Central memory CD4-positive, alpha-beta T cell (primary cell): ENCODE measurements at places on chromosomes 13 and 19.

- DNase-seq, result no peak
These were observed 13.1 kb upstream of the CCNP start for GRCh38 chr19:40239415-40240226.

GRCh38 chr13:66200555-66200954 lies 1029.6 kb downstream of the PCDH9 start:
- DNase-seq, result no peak

- no peak for DNase-seq
These were observed 871 bp upstream of the CCER2 start for GRCh38 chr19:38912600-38913514.

DNA sequence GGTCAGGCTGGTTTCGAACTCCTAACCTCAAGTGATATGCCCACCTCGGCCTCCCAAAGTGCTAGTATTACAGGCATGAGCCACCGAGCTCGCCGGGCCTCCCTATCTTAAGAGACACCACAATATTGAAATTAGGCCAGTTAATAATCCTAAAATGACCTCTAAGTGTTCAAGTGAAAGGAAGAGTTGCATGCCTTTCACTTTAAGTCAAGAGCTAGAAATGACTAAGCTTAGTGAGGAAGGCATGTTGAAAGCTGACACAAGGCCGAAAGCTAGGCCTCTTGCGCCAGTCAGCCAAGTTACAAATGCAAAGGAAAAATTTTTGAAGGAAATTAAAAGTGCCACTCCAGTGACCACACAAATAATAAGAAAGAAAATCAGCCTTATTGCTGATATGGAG lies 144.5 kb upstream of the FNDC3A start:
- DNase-seq, result no peak

- no peak for DNase-seq
These were observed 100.7 kb downstream of the MIPEP start for GRCh38 chr13:23788459-23788858.

GRCh38 chr19:843836-844545 lies 3.2 kb downstream of the PRTN3 start:
- DNase-seq, result no peak

DNA sequence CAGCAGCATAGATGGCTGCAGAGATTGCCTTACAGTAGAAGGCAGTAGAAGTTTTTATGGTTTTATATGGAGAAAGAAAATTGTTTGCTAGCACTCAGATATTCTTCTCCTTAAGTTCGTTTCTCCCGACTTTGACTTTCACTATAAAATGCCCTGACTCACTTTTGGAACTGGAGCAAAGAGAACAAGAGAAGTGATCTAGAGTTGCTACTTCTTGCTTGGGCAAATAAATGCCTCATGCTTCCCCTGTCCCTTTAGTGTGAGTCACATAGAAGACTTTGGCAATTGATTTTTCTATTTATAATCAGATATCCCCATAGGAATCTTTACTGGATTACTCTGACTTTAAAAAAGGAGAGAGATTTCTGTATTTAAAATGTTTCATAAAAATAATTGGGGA lies 46.9 kb downstream of the ITGBL1 start:
- no peak for DNase-seq

GRCh38 chr13:49569993-49570689 lies 15.2 kb downstream of the RCBTB1 start:
- DNase-seq, result peak; percentile 16

DNA sequence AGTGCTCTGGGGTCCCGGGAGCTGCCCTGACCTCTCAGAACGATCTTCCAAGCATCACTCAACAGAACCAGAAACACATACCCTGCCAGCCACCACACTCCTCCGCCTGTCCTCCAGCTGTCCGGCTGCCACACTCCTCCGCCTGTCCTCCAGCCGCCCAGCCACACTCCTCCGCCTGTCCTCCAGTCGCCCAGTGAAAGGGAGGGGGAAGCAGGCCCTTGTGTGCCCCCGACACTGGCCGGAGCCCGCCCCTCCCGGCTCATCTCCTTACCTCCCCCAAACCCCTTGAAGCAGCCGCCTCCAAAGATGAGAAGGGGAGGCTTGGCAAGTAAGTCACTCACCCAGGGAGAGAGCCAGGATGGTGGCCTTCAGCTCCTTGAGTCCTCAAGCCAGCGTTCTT lies 40.2 kb downstream of the STK24 start:
- no peak for DNase-seq

GRCh38 chr13:71517004-71517403 lies 350.0 kb downstream of the DACH1 start:
- DNase-seq, result no peak

DNA sequence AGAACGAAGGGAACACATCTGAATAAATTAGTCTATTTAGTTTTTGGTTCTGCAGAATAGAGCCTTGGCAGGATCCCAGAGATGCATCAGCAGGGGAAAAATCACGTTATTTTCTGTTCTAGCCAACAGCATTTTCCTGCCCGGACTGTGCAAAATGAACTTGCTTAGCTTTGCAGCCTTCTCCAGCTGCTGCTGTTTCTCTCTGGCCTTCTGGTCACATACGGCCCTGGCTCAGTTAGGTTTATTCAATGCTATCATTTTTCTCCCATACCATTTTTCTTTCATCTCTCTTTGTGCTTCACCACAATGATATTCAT lies 110.4 kb upstream of the KL start:
- DNase-seq, result no peak

DNA sequence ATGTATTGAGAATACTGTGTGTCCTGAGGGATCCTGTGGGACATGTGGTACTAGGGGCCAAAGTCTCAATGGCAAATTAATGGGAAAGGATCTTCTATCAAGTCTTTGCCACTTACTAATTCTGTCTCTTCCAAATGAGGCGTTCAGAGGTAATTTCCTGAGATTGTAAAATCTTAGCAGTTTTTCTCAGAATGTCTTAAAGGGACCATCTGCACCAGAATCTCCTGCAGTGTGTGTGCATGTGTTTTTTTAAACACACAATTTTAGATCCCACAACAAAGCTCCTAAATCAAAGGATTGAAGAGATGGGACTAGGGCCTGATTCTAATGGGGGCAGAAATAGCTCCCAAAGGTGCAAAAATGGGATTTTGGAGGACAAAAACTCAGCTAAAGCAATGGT lies 78.2 kb downstream of the MYO16 start:
- DNase-seq, result no peak

GRCh38 chr13:111177081-111177711 lies 62.1 kb downstream of the ARHGEF7 start:
- peak; percentile 85 for DNase-seq

DNA sequence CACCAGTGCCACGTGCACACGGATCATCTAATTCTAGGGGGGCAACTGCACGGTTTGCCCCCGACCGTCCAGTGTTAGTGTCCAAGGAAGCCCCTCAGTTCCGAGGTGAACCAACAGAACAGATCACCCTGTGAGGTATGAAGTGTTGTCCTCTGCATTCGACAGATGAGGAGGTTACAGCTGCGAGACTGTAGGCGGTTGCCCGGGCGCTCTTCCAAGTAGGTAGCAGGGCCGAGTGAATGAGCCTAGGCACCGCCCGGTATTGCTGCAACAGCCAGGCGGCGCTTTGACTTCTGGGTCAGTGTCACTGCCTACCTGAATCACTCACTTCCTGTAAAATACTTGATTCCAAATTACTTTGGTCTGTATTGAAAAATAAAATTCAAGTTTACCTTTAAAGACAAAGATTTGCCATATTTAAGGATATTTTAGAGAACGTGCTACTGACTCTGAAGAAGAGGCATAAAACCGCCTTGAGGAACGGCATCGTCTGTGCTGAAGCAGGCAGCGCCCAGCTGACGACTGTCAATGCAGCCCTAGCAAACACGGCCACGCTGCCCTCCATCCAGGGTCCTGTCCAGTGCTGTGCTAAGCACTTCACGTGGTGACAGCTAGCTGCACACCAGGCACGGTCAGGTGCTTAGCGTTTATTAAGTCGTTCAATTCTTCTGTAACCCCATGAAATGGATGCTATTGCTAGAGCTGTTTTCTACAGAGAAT lies 19.3 kb upstream of the RASA3 start:
- peak; percentile 62 for DNase-seq

DNA sequence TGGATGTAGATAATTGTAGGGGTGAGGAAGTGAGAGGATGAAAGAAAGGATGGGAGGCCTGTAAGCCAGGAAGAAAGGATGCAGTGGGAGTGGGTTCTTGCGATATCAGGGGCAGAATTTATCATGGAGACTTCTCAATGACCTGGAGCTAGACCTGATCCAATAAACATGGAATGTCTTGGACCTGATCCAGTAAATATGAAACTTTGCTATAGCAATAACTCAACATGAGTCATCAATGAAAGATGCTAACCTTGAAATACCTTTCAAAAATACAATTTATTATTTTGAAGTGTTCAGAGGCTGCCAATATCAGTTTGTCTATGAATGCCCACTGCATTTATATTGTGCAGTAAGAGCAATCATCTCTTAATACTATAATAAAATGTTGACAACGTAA lies 279.5 kb downstream of the POU4F1 start:
- DNase-seq, result no peak

DNA sequence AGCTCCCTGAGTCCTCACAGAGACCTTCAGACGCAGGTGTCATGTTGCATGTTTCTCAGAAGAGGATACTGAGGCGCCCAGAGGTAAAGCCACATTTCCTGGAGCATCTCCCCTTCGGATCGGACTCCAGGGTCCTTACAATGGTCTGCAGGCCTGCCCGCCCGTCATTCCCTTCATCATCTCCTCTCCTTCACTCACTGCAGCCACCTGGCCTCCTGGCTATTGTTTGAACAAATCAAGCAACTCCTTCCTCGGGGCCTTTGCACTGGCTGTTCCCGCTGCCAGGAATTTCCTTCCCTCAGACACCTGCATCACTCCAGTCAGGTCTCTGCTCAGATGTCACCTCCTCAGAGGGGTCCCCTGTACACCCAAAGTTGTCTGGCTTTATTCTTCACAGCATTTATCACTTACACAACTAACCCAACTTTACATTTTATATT lies 20.3 kb downstream of the CEACAM16 start:
- no peak for DNase-seq

DNA sequence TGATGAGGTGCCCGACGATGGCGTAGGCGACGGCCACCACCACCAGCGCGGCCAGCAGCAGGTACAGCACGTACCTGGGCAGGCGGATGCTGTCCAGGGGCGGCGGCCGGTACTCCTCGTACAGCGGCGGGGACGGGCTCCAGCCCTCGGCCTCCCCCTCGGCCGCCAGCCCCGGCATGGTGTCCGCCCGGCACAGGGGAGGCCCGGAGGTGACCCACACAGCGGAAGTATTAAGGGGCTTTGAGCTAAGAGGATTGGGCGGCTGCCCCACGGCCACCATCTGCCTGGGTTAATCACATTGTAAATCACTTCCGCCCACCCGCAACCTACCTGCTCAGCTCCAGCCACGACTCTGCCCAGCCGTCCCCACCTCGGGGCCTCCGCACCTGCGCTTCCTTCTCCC lies at the start of gene SMIM44:
SMIM44 (minus strand) TSS at position 216 of the 403 bp plus-strand sequence; CDS start at position 178, 38 bp downstream.
- no peak for DNase-seq

DNA sequence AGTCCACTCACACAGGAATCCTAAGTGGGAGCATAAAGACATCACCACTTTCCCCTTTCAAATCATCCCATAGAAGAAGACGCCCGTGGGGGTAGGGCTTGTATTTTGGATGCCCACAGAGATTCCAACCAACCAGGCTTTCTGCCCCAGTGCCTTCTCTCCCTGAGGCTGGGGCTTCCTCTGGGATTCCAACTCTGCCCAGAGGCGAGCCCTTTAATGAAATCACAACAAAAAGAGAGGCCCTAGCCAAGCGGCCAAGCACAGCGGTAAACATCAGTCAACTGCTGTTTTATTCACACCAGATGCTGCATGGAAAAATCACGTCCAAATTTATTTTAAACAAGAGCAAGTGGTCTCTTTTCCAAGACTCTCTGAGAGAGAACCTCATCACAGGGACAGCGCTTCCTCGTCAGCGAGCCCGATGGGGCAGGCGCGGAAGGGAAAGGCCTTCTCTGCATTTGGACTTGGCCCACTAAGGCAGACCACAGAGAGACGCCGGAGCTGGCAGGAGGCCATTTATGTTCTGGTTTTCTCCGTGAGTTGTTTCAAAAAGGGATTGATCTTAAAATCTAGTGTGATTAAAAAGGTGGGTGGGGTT lies 31.5 kb downstream of the ADPRHL1 start:
- DNase-seq, result no peak

DNA sequence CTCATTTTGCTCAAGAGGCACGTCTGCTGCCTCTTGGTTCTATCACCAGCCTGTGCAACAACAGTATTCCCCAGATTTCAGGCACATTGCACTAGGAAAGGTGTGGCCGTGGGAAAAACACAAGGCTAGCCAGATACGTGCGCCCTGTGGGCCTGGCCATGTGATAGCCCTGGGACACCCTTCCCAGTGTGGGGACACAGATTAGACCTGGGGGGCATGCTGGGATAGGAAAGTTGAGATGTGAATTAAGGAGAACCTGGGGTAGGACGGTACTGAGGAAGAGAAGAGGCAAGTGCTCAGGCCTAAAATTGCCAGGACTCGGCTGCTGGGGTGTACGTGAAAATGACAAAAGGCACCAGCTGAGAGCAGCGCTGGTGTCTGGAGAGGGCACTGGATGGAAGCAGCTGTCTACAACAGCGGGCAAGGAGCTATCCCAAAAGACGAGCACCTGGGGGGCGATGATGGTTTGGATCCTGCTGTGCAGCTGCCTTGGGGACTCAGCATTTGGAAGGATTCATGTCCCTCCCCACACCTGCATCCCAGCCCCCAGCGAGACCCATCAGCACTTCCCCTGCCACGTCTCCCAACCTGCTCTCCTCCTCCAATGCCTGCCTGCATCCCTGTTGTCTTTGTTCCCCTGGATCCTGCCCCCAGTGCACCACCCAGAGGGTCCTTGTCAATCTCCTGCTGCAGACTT lies 54.3 kb downstream of the GGACT start:
- DNase-seq, result no peak

DNA sequence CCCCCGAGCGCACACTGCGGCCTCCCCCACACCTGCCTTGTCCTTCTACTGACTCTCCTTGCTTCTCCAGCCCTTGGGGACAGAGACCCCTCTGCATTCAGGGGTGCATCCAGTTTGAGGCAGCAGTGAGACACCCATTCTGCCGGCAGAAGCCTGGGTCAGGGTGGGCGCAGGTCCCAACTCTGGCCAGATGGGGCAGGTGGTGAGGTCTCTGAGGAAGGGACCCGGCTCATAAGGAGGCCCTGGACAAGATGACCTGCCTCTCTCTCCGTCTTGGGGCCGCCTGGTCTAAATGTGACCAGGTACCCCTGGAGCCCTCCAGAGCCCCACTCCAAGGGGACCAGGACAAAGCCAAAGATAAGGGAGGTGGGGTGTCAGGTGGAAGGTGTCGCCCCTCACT lies 6.1 kb downstream of the CHERP start:
- DNase-seq, result no peak
